Eye (tissue), 1 donor: ENCODE measurements at places on chromosomes 1 and 21.

- DNase-seq = no peak
Observed at GRCh38 chr1:26831546-26832248, 5.2 kb downstream of the ZDHHC18 start.

DNA sequence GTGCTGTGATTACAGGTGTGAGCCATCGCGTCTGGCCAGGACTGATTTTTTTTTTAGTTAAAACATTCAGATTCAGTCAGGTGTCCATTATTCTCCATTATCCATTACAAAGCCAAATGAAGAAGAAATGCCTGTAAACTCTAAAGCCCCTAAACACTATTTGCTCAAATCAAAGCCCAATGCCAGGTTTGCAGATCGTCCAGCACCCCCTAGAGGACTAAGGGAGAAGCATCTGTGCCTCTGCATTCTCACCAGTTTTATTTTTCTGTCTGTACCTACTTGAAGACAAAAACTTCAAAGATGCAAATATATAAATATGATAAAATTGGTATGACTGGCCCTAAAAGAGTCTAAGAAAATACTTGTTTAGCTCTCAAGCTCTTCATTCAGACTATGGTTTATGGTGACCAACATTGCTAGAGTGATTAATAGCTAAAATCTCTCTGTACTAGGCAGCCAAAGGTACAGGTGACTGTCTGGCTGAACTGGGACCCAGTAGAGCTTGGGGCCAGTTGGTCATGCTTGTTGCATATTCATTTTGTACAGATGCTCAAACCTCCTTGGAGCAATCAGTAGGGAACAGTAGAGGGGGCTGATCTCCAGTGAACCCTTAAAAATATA lies 138.4 kb downstream of the SYT2 start:
- peak; percentile 68 for DNase-seq

DNA sequence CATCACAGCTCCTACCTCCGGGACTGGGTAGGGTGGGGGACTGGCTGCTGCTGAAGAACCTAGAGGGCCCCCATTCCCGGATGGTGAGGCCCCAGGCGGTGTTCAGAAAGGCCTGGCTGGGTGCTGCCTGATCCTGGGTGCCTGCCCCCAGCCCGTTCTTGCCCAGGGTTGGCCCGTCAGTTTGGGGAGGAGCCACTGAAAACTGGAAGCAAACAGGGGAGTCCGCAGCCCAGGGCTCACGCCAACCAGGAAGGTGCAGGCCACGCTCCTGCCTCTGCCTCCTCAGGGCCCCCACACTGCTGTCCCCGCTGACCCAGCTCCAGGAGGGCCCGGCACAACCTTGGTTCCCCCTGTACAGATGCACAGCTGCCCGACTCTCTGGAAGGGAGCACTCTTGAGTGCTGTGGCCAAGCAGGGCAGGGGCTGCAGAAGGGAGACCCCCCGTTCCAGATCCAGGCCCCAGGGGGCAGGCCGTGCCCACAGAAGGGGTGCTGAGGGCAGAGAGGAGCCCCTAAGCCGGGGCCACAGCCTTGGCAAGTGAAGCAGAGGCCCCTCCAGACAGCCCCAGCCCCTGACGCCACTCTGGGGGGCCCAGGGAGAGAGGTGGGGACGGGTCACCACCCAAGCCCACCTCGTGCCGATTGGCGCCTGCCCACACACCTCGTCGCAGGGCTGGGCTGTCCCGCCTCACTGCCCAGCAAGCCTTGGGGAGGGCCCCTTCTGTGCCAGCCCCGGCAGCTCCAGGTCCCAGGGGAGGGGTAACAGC lies 5.5 kb downstream of the C1QTNF12 start:
- no peak for DNase-seq

- no peak for DNase-seq
Observed at GRCh38 chr1:235545292-235545930, 41.2 kb upstream of the B3GALNT2 start.

GRCh38 chr1:165637427-165637826 lies 6.4 kb downstream of the MGST3 start:
- DNase-seq = no peak
